CD8-positive, alpha-beta T cell (primary cell): ENCODE measurements at places on chromosomes 12 and 14. TPM values are rescaled to one million over a fixed set of nuclear protein-coding genes. Genes with fewer than 3 reads are reported as not detected.

The IL31 gene
- not detected for total RNA-seq

The LUM gene
- not detected for total RNA-seq

The KRT4 gene
- total RNA-seq = not detected

The PLD4 gene
- 0.43 TPM for total RNA-seq

The INHBE gene
- not detected for total RNA-seq

The NPAS3 gene
- not detected for total RNA-seq

The RDH12 gene
- not detected for total RNA-seq

The SLC39A9 gene
- 15.8 TPM for total RNA-seq

The ING4 gene
- 14.1 TPM for total RNA-seq

The CCDC177 gene
- total RNA-seq = not detected

The CLEC4E gene
- total RNA-seq = not detected

The PROX2 gene
- 0.43 TPM for total RNA-seq

The SPRING1 gene
- total RNA-seq = 14.1 TPM

The BTBD7 gene
- total RNA-seq = 23.5 TPM
